Prostate gland (tissue), 2 donors: ENCODE measurements at places on chromosomes 2 and 18. TPM values are rescaled to one million over a fixed set of nuclear protein-coding genes. Genes with fewer than 3 reads are reported as not detected.
A peak's percentile ranks its signal among the peaks of the same experiment; 100 is the strongest.

ZC3H6 gene
- total RNA-seq = 10.5 TPM

CRYGD gene
- total RNA-seq = not detected

DOK6 gene
- 0.73 TPM for total RNA-seq

DNA sequence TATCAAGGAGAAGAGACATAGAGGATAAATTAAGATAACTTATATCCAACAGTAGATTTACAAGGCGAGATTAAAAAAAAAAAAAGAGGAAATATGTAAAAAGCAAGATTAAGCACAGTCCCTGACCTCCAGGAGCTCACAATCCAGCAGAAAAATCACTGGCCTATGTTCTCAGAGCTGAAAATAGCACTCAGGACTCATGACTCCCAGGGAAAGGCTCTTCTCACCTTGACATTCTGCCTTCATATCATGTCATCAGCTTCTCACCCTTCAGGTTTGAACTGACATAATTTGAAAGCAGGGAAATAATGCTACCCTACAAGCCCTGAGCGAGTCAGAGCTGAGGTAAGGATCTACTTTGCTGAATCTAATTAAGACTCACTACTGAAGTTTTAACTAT, 82.8 kb downstream of the L3MBTL4 start:
- H3K36me3 ChIP-seq = no peaks in the 10 kb centered on the region
- H3K27ac ChIP-seq = no peak overlapping the region
- H3K27me3 ChIP-seq = no peaks in the 10 kb centered on the region
- H3K4me1 ChIP-seq = no peaks in the 10 kb centered on the region
- H3K4me3 ChIP-seq = no peak overlapping the region

GRCh38 chr2:146221826-146222225, 1623.0 kb upstream of the ACVR2A start:
- H3K27me3 ChIP-seq = no peaks in the 10 kb centered on the region
- no peaks in the 10 kb centered on the region for H3K4me1 ChIP-seq
- no peak for DNase-seq
- H3K4me3 ChIP-seq = no peak overlapping the region

GRCh38 chr2:207807516-207807915, 37.8 kb upstream of the FZD5 start:
- no peak overlapping the region for H3K27ac ChIP-seq
- no peaks in the 10 kb centered on the region for H3K27me3 ChIP-seq
- DNase-seq = no peak

ZNF532 gene
- total RNA-seq = 299 TPM

- H3K4me1 ChIP-seq = no peaks in the 10 kb centered on the region
- H3K27ac ChIP-seq = no peak overlapping the region
- no peak for DNase-seq
Observed at GRCh38 chr2:215723631-215724011, 287.8 kb upstream of the FN1 start.

GRCh38 chr18:77071711-77072292, 60.8 kb downstream of the MBP start:
- no peaks in the 10 kb centered on the region for H3K4me1 ChIP-seq
- H3K4me3 ChIP-seq = no peak overlapping the region
- H3K27me3 ChIP-seq = no peaks in the 10 kb centered on the region
- H3K36me3 ChIP-seq = no peaks in the 10 kb centered on the region
- no peak overlapping the region for H3K27ac ChIP-seq
- DNase-seq = no peak

SH3YL1 gene
- 72.4 TPM for total RNA-seq

- no peaks in the 10 kb centered on the region for H3K4me1 ChIP-seq
- H3K4me3 ChIP-seq = peak overlapping the region; percentile 93
- H3K36me3 ChIP-seq = no peaks in the 10 kb centered on the region
- DNase-seq = no peak
- H3K27ac ChIP-seq = peak overlapping the region; percentile 90
Observed at GRCh38 chr2:131092458-131093005, 728 bp downstream of the FAM168B start.

CDK5R2 gene
- not detected for total RNA-seq

GRCh38 chr2:152330235-152330866, 4.6 kb upstream of the FMNL2 start:
- no peaks in the 10 kb centered on the region for H3K4me1 ChIP-seq
- no peaks in the 10 kb centered on the region for H3K27me3 ChIP-seq
- H3K27ac ChIP-seq = no peak overlapping the region
- no peaks in the 10 kb centered on the region for H3K36me3 ChIP-seq

- no peak for DNase-seq
- H3K4me1 ChIP-seq = no peaks in the 10 kb centered on the region
- no peak overlapping the region for H3K4me3 ChIP-seq
- no peaks in the 10 kb centered on the region for H3K27me3 ChIP-seq
- H3K36me3 ChIP-seq = no peaks in the 10 kb centered on the region
- no peak overlapping the region for H3K27ac ChIP-seq
Observed at GRCh38 chr2:69007169-69007568, 5.8 kb upstream of the ANTXR1 start.

APOB gene
- 0.09 TPM for total RNA-seq

DNA sequence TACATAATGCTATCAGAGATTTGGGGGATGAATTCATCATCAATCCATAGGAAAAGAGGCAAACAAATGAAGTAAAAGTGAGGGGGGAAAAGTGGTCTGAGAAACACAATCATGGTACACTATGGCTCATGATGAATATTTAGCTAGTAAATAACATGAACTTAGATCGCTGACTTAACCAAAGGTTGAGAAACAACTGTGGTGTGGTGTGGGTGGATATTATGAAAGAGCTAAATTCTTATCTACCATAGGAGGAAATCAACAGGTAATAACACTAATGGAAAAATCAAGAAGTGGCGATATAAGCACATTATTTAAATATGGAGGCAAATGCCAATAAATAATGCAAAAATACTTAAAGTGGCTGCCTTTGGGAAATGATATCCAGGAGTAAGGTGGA, 12.2 kb upstream of the TPRKB start:
- H3K27me3 ChIP-seq = no peaks in the 10 kb centered on the region
- H3K4me3 ChIP-seq = no peak overlapping the region
- H3K4me1 ChIP-seq = no peaks in the 10 kb centered on the region
- no peak for DNase-seq
- no peaks in the 10 kb centered on the region for H3K36me3 ChIP-seq

DNA sequence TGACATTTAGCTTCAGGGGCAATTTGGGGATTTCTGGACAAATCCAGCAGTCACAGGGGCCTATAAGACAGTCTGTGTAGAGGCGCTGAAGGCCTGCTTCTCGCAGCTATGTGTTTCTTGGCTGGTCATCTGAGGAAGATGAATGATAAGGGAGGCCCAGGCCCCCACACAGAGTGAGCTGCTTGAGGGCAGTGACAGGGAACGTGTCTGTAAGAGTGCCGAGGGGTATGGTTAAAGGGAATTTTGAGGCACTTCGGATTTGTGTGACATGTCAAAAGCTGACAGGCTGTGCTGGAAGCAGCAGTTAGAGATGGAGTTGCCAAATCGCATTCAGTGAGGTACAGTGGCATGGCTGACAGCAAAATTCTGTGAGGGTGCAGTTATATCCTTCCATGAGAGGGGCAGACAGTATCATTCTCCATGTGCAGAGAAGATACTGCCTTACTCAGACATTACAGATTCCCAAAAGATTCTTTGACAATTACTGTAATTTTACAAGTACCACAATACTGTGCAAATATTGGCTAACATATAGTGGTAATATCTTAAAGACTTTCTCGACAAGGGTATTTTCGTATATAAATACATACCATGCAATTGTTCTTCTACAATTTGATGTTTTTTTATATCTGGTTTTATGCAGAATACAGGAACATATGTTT, 74.0 kb downstream of the CERS6 start:
- peaks cover 7% of the 10 kb centered on the region for H3K4me1 ChIP-seq
- DNase-seq = no peak
- no peaks in the 10 kb centered on the region for H3K27me3 ChIP-seq
- no peak overlapping the region for H3K4me3 ChIP-seq
- peak overlapping the region; percentile 35 for H3K27ac ChIP-seq

LHCGR gene
- total RNA-seq = not detected

DNA sequence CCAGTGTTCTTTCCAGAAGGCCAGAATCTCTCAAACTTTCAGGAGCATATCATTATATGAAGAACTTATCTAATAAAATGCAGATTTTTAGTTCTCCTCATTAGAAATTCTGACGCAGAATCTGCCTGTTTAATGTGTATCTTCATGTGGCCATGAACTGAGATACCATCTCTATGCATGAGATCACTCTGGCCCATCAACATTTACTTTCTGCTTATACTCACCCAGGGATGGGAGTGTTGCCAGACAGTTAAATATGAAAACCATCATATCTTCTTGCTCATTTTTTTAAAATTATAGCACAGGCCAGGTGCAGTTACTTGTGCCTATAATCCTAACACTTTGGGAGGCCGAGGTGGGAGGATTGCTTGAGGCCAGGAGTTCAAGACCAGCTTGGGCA, 60.4 kb downstream of the MAPK4 start:
- H3K27me3 ChIP-seq = no peaks in the 10 kb centered on the region
- H3K4me3 ChIP-seq = no peak overlapping the region
- DNase-seq = peak; percentile 52
- H3K36me3 ChIP-seq = no peaks in the 10 kb centered on the region

- H3K4me3 ChIP-seq = no peak overlapping the region
- H3K27ac ChIP-seq = no peak overlapping the region
- DNase-seq = no peak
- no peaks in the 10 kb centered on the region for H3K36me3 ChIP-seq
- no peaks in the 10 kb centered on the region for H3K4me1 ChIP-seq
Observed at GRCh38 chr2:31013301-31013700, 124.9 kb downstream of the GALNT14 start.

- H3K27me3 ChIP-seq = no peaks in the 10 kb centered on the region
- H3K4me1 ChIP-seq = no peaks in the 10 kb centered on the region
- no peak for DNase-seq
- no peak overlapping the region for H3K27ac ChIP-seq
Observed at GRCh38 chr18:74511823-74512222, 15.7 kb downstream of the CNDP2 start.

SIX2 gene
- 1.8 TPM for total RNA-seq

TIGD1 gene
- total RNA-seq = 2.6 TPM

- DNase-seq = no peak
- no peaks in the 10 kb centered on the region for H3K36me3 ChIP-seq
- no peaks in the 10 kb centered on the region for H3K4me1 ChIP-seq
- H3K27ac ChIP-seq = no peak overlapping the region
- H3K4me3 ChIP-seq = no peak overlapping the region
Observed at GRCh38 chr2:240142256-240142775, 1.9 kb upstream of the OTOS start.

DNA sequence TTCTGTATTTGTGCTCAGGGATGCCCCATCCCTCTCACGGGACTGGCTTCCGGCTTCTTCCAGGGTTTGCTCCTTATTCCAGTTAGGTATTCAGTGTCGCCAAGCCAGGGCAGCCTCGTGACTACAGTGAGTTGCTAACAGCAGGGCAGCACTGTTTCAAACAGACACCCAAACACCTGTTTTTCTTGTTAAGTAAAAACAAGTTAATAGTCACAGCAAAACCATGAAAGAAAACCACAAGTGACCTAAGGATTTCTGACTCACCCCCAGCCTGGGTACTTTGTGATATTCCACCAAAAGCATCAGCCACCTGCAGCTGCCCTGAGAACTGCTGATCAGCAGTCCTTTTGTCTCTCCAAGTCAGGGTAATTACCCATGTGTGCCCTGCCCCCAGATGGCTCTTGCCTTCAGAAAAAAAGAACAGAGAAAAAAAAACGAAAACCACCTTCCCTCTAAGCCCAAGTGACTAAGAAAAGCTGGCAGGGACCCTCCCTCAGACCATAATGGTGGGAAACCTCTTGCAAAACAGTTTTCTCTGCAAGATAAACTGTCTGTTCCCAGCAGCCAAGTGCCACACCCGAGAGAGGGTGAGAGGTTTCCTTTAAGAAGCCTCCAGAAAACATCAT, 178.2 kb downstream of the ANAPC1 start:
- DNase-seq = no peak
- H3K36me3 ChIP-seq = no peaks in the 10 kb centered on the region
- no peak overlapping the region for H3K4me3 ChIP-seq
- H3K27ac ChIP-seq = no peak overlapping the region
- H3K4me1 ChIP-seq = no peaks in the 10 kb centered on the region
- H3K27me3 ChIP-seq = no peaks in the 10 kb centered on the region

DNA sequence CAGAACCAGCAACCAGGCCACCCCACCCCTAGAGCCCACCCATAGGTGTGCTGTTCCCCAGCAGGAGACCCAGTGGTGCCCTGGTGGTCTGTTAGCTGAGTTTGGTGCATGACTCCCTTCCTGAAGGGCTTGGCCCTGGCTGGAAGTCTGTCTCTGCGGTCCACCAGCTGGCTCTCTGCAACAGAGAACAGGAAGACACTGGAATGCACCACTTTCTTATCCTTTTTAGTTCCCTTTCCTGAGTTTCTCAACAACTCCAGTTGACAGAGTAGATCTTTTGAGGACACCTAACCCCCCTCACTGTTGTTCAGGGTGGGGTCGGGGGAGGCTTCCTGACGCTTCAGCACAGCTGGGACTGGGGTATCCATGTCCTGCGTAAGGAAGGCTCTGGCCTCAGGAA, 11.9 kb upstream of the RPL37A start:
- H3K4me3 ChIP-seq = no peak overlapping the region
- H3K27me3 ChIP-seq = no peaks in the 10 kb centered on the region
- no peaks in the 10 kb centered on the region for H3K4me1 ChIP-seq
- DNase-seq = no peak
- H3K27ac ChIP-seq = no peak overlapping the region

DNA sequence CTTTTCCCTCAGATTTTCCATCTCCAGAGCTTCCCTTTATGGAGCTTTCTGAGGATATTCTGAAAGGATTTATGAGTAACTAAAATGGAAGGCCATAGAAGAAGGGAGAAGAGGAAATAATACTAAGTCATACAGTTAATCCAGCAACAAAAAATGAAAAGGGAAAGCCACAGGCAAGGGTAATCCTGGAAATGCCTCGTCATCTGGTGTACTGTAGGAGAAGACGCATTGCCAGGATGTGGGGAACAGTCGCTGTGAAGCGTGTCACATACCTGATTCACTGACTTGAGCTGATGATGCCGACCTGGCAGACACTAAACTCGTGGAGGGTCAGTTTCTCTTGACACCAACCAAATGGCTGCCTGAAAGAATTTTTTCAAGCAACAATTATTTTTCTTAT, 34.7 kb upstream of the ALPP start:
- no peaks in the 10 kb centered on the region for H3K27me3 ChIP-seq
- H3K4me1 ChIP-seq = no peaks in the 10 kb centered on the region
- H3K4me3 ChIP-seq = no peak overlapping the region
- no peaks in the 10 kb centered on the region for H3K36me3 ChIP-seq

DNA sequence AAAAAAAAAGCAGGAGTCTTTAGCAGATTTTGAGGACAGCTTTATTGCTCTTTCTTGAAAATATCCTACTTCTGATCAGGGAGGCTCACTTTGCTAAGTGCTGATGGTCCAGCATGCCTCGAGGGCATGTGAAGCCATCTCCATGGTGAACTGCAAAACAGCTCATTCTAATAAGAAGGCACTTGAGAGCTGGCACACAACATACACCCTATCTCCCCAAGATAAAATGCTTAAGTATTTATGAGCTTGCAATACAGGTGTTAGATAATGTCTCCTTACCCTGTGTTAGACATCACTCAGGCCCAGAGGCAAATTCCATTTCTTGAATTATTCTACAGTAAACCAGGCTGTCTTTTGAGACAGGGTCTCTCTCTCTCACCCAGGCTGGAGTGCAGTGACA, 2.7 kb downstream of the ENOSF1 start:
- DNase-seq = no peak
- no peak overlapping the region for H3K27ac ChIP-seq
- peaks cover 3% of the 10 kb centered on the region for H3K4me1 ChIP-seq
- H3K36me3 ChIP-seq = no peaks in the 10 kb centered on the region
- H3K27me3 ChIP-seq = no peaks in the 10 kb centered on the region
- H3K4me3 ChIP-seq = no peak overlapping the region

DSC3 gene
- total RNA-seq = 13.5 TPM

- no peak overlapping the region for H3K4me3 ChIP-seq
- H3K27ac ChIP-seq = no peak overlapping the region
- no peaks in the 10 kb centered on the region for H3K27me3 ChIP-seq
- peaks cover 6% of the 10 kb centered on the region for H3K36me3 ChIP-seq
Observed at GRCh38 chr2:237556773-237557632, 9.4 kb upstream of the PRLH start.
